ENCODE measurements at places on chromosomes 11 and 22. TPM values are rescaled to one million over a fixed set of nuclear protein-coding genes. Genes with fewer than 3 reads are reported as not detected.

DNA sequence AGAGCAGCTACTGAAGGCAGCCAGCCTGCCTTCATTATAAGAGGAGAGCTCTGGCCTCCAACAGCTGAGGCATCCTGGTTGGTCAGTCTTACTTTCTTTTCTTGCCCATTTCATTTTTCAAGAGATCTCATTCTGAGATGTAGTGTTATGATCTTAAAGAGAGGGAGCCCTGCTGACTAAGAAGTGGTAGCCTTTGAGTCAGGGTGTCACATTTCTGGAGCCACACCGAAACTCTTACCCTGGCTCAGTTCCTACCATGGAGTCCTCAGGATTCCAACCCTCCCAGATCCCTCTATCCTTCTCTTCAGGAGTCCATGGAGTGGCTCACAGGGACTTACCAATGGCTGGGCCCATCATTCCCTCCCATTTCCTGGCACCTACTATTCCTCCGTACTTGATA, 386.1 kb upstream of the LARGE1 start:
- no peaks in the 10 kb centered on the region for H3K27me3 ChIP-seq
- no peak overlapping the region for H3K4me3 ChIP-seq
- no peak overlapping the region for H3K27ac ChIP-seq
- H3K4me1 ChIP-seq, result no peaks in the 10 kb centered on the region
- DNase-seq, result no peak

- H3K27me3 ChIP-seq, result no peaks in the 10 kb centered on the region
- H3K27ac ChIP-seq, result no peak overlapping the region
- no peak overlapping the region for H3K4me3 ChIP-seq
- DNase-seq, result no peak
These were observed 4.3 kb downstream of the KBTBD3 start for GRCh38 chr11:106072804-106073203.

- H3K27ac ChIP-seq, result no peak overlapping the region
- no peaks in the 10 kb centered on the region for H3K27me3 ChIP-seq
- no peaks in the 10 kb centered on the region for H3K4me1 ChIP-seq
- DNase-seq, result no peak
These were observed 2.0 kb upstream of the C11orf42 start for GRCh38 chr11:6203327-6203726.

GRCh38 chr11:35619116-35619854, 1.0 kb downstream of the FJX1 start:
- H3K27ac ChIP-seq, result no peak overlapping the region
- peaks cover 47% of the 10 kb centered on the region for H3K27me3 ChIP-seq
- H3K36me3 ChIP-seq, result no peaks in the 10 kb centered on the region
- H3K4me1 ChIP-seq, result peaks cover 8% of the 10 kb centered on the region

DNA sequence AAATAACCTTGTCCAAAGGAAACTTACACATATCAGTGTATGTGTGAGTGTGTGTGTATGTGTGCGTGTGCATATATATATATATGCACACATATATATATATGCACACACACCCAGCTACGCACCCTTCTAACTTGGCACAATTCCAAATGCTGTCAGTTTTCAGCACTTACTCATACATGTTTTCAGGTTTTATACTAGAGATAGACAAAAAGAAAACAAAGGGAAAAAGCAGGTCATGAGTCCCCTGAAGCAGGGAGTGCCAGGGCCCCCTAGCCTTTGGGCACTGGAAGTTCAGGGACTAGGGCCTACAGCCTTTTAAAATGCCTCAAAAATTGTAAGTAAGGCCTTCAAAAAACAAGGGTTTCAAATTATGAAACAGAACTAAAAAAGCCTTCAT, 265.4 kb downstream of the CADM1 start:
- no peaks in the 10 kb centered on the region for H3K4me1 ChIP-seq
- H3K27ac ChIP-seq, result no peak overlapping the region
- no peak for DNase-seq
- H3K27me3 ChIP-seq, result no peaks in the 10 kb centered on the region
- H3K36me3 ChIP-seq, result no peaks in the 10 kb centered on the region

DNA sequence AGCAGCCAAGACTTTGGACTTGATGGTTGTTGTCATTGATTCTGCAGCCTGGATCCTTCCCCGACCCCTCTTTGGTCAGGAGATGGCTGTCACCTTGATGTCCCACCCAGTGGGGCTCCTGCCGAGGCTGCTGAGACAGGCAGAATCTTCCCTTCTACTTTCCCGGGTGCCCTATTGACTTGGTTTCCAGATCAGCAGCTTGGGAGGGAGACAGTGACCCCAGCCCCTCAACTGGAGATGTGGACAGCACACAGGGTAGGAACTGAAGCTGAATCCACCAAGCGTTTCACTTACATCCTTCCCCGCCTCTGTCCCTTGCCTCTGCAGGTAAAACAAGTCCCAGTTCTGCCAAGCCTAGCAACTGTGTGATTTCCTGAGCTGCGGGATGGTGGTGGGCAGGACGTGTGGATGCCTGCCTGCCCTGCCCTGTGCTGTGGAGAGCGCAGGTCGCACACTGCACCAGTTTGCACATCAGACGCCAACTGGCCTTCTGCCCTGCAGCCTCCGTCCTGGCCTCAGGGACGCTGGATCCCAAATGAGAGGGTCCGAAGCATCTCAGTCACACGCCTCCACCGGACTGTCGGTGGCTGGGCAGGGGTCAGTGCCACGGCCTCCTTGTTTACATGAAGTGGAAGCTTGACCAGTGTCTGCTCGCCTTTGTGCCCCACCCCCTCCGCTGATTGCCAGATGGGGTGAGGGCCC, 34.6 kb downstream of the FAM83F start:
- no peaks in the 10 kb centered on the region for H3K27me3 ChIP-seq
- H3K36me3 ChIP-seq, result no peaks in the 10 kb centered on the region
- DNase-seq, result no peak

- H3K4me1 ChIP-seq, result no peaks in the 10 kb centered on the region
- no peak overlapping the region for H3K4me3 ChIP-seq
- H3K36me3 ChIP-seq, result no peaks in the 10 kb centered on the region
- H3K27me3 ChIP-seq, result no peaks in the 10 kb centered on the region
- no peak for DNase-seq
These were observed 3.7 kb downstream of the IL2RB start for GRCh38 chr22:37146051-37146385.

GRCh38 chr11:35515224-35515623, 10.2 kb downstream of the PAMR1 start:
- no peak for DNase-seq
- H3K27me3 ChIP-seq, result no peaks in the 10 kb centered on the region
- no peak overlapping the region for H3K4me3 ChIP-seq
- no peak overlapping the region for H3K27ac ChIP-seq
- no peaks in the 10 kb centered on the region for H3K36me3 ChIP-seq
- H3K4me1 ChIP-seq, result no peaks in the 10 kb centered on the region

- H3K27ac ChIP-seq, result no peak overlapping the region
- no peaks in the 10 kb centered on the region for H3K36me3 ChIP-seq
These were observed 39.2 kb upstream of the APOA1 start for GRCh38 chr11:116876656-116877055.

GRCh38 chr11:1220941-1221721, 1.7 kb upstream of the MUC5B start:
- H3K4me3 ChIP-seq, result no peak overlapping the region
- no peaks in the 10 kb centered on the region for H3K36me3 ChIP-seq
- DNase-seq, result peak; percentile 32
- H3K27ac ChIP-seq, result peak overlapping the region; percentile 89

- no peak for DNase-seq
- no peak overlapping the region for H3K4me3 ChIP-seq
- no peaks in the 10 kb centered on the region for H3K4me1 ChIP-seq
- H3K27me3 ChIP-seq, result no peaks in the 10 kb centered on the region
- no peak overlapping the region for H3K27ac ChIP-seq
These were observed 186.0 kb upstream of the CTSC start for GRCh38 chr11:88523386-88524071.

GRCh38 chr11:113877670-113878055, 2.3 kb upstream of the USP28 start:
- no peak overlapping the region for H3K4me3 ChIP-seq
- H3K36me3 ChIP-seq, result no peaks in the 10 kb centered on the region
- peaks cover 7% of the 10 kb centered on the region for H3K4me1 ChIP-seq
- no peak for DNase-seq

DNA sequence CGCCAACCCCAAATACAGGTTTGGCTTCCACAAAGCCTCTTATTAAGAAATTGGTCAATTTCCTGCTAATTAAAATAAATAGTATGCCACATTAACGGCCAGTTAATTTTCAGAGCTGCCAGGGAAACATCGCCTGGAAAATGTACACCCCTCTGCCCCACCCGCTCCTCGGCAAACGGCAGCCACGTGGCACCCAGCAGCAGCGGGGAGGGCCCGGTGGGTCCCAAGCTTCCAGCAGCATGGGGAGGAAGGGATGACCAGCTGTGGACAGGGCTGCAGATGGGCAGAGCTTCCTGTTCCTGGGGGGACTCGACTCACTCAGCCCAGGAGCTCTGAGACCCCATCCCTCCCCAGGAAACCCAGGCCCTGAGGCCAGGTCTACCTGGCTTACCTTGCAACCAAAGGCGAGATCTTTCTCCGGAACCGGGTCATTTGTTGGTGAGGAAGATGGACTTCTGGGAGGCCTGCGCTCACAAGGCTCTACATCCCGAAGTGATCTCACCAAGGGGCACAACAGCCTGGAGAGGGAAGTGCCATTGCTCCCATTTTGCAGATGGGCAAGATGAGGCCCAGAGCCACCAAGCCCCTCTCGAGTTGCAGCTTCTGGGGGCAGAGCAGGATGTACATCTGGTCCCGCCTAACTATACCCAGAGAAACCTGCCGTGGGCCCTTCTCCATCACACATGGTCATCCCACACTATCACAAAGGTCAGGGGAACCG, 68.3 kb downstream of the IGLL1 start:
- H3K27me3 ChIP-seq, result no peaks in the 10 kb centered on the region
- no peak overlapping the region for H3K4me3 ChIP-seq
- H3K27ac ChIP-seq, result no peak overlapping the region
- no peaks in the 10 kb centered on the region for H3K36me3 ChIP-seq
- DNase-seq, result no peak

- H3K27ac ChIP-seq, result no peak overlapping the region
- H3K4me1 ChIP-seq, result no peaks in the 10 kb centered on the region
- no peak for DNase-seq
- no peaks in the 10 kb centered on the region for H3K27me3 ChIP-seq
- no peaks in the 10 kb centered on the region for H3K36me3 ChIP-seq
These were observed 9.0 kb downstream of the MTNR1B start for GRCh38 chr11:92978271-92979111.

DNA sequence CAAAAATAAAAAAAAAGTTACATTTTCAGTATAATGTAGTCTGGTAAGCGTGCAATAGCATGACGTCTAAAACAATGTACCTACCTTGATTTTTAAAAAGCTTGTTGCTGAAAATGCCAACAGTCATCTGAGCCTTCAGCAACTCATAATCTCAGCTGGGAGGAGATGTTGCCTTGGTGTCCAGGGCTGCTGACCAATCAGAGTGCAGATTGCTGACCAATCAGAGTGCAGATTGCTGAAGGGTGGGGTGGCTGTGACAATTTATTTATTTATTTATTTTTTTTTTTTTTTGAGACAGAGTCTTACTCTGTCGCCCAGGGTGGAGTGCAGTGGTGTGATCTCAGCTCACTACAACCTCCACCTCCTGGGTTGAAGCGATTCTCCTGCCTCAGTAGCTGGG, 17.8 kb downstream of the ZBED4 start:
- no peaks in the 10 kb centered on the region for H3K36me3 ChIP-seq
- H3K4me1 ChIP-seq, result no peaks in the 10 kb centered on the region
- no peak overlapping the region for H3K4me3 ChIP-seq
- no peaks in the 10 kb centered on the region for H3K27me3 ChIP-seq
- DNase-seq, result no peak
- H3K27ac ChIP-seq, result no peak overlapping the region

PIK3IP1 gene
- 15.1 TPM for total RNA-seq

GRK2 gene
- total RNA-seq, result 108 TPM

OR52H1 gene
- total RNA-seq, result not detected

SOX10 gene
- 0.57 TPM for total RNA-seq

GSTT2 gene
- not detected for total RNA-seq

MS4A4A gene
- 5.6 TPM for total RNA-seq

TMEM135 gene
- total RNA-seq, result 28.8 TPM

CRYBB3 gene
- total RNA-seq, result 0.72 TPM

IL18 gene
- total RNA-seq, result 63.4 TPM

SLC7A4 gene
- 3.9 TPM for total RNA-seq

Data from colonic mucosa (tissue), 4 donors.